ENCODE measurements at places on chromosomes 3 and 15. TPM values are rescaled to one million over a fixed set of nuclear protein-coding genes. Genes with fewer than 3 reads are reported as not detected.

- DNase-seq, result no peak
These were observed 901.7 kb downstream of the PLOD2 start for GRCh38 chr3:145259166-145259880.

DNA sequence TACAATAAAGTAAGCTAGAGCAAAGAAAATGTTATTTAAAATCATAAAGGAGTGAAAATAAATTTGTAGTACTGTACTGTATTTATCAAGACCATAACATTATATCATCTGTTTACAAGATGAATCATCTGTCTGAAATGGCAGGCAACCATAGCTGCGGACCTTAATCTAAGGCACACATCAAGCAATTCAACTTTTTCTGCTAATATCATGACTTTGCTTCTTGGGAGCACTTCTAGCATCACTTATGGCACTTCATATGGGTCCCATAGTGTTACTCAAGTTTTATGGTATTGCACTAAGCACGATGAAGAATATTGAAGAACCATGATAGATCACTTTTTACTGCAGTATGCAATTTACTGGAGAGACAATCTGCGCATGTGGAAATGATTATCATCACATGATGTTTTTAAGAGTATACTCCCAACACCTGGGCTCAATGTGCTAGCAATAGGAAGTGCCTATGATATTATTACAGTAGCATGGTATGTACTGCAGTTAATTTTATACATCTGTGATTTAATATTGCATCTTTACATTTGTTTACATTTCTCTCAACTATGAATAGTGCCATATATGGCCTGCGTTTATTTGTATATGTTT is 137.7 kb upstream of the NECTIN3 start:
- DNase-seq, result no peak

GRCh38 chr3:108190346-108190745 is 31.9 kb downstream of the IFT57 start:
- DNase-seq, result no peak

GRCh38 chr3:50300681-50301254 is 1.6 kb upstream of the HYAL3 start:
- no peak for DNase-seq

GRCh38 chr15:38398134-38398533 is 55.8 kb upstream of the FAM98B start:
- DNase-seq, result no peak

KNG1 gene
- not detected for total RNA-seq
